ENCODE measurements at places on chromosomes 2 and 18.

GRCh38 chr2:207274530-207275189 lies 108.9 kb upstream of the KLF7 start:
- peak; percentile 72 for DNase-seq

GRCh38 chr2:1979569-1979968 lies 235.3 kb upstream of the PXDN start:
- DNase-seq: no peak

DNA sequence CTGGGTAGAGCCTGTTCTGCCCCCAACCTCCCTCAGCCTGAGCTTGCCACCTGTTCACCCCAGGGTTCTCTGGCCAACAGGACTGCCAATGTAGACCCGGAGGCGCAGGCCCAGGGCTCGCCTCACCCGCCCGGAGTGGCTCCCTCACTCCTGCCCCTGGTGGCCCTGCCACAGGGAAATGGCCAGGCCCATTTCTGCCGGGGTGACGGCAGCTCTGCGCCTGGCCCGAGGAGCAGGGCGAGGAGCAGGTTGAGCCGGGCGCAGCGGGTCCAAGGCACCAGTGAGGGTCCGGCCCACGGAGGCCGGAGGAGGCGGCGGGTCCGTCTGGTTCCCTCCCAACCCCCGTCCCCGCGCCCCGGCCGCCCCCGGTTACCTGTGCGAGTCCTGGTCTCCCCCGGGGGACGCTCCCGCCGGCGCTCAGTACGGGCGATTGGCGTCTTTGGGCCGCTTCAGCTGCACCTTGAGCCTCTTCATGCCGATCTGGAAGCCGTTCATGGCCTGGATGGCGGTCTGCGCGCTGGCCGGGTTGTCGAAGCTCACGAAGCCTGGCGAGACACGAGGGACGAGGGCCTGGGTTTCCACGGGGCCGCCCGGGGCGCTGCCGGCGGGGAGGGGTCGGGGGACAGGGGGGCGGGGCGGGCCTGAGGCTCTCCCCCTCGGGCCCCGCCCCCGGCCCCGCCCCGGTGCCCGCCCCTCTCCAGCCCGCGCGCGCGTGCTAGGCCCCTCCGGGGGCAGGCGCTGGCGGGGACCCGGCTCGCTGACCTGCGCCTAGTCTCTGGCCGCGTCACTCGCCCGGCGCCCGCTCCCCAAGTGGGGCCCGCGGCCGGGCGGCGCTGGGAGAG lies 312.0 kb downstream of the CELF4 start:
- peak; percentile 2 for DNase-seq

DNA sequence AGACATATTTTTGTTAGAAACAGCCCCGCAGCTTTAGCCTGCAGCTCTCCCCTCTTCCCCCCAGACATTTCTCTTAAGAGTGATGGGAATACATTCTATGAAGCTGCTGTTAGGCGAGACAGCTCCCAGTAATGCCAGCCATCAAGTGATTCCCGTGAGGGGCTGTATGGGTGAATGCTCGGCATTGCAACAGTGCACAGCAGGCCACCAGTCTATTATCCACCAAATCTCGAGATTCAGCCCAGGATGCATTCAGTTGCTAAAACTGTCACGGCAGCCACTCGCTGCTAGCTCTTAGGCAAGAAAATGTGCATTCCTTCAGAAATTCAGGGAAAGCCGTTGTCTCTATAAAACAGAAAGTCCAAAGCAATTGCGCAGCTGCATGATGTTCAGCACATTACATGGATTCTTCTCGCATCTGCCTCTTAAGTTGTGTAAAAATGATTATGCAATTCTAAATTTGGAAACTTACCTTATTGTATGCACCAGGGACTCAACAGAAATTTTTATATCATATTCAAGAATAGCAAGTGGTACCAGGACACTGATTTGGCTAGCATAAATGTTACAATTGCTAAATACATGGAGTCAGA lies 211.3 kb upstream of the ARL4C start:
- no peak for DNase-seq

- DNase-seq: no peak
Observed at GRCh38 chr2:164103271-164103670, 367.5 kb upstream of the FIGN start.

- DNase-seq: no peak
Observed at GRCh38 chr2:136154384-136154783, 36.4 kb upstream of the CXCR4 start.

DNA sequence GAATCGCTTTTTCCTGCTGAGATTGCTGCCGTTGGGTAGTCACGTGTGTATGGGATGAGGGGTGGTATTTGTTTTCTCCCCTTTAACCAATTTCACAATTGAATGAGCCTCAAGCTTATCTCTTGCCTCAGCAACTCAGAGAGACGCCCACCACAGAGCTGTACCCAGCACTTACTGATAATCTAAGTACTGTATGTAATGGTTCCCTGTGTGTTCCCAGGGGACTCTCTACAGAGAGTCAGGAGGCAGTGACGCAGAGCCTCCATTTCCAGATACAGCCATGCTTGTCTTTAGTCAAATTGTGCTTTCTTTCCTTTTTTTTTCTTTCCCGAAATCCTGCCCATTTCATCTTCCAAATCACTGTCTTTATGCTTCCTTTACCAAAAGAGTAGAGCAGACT lies 1102.1 kb upstream of the KLHL29 start:
- DNase-seq: no peak

DNA sequence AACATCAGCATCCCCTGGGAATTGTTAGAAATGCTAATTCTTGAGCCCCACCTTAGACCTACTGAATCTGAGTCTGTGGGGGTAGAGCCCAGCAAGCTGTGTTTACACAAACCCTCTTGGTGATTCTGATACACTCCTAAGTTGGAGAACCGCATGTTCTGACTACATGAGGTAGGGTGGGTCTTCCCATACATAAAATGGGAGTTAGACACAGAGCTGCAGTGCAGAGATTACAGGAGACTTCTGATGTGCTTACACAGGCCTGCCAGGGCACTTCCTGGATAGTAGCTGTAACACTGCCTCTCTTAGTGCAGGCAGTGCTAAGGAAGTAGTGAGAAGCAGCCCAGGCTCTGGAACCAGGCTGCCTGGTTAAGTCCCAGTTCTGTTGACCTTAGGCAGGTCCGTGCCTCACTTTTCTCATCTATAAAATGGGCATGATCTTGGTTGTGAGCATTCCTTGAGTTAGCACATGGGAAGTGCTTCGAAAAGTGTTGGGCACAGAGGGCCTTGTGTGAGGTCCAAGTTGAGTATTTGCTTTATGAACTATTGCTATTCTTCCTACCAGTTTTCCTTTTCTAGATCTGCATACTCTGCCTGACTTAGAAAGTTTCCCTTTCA lies 67.3 kb downstream of the GLI2 start:
- DNase-seq: no peak

GRCh38 chr2:214019973-214020345 lies 390.9 kb upstream of the VWC2L start:
- DNase-seq: no peak

DNA sequence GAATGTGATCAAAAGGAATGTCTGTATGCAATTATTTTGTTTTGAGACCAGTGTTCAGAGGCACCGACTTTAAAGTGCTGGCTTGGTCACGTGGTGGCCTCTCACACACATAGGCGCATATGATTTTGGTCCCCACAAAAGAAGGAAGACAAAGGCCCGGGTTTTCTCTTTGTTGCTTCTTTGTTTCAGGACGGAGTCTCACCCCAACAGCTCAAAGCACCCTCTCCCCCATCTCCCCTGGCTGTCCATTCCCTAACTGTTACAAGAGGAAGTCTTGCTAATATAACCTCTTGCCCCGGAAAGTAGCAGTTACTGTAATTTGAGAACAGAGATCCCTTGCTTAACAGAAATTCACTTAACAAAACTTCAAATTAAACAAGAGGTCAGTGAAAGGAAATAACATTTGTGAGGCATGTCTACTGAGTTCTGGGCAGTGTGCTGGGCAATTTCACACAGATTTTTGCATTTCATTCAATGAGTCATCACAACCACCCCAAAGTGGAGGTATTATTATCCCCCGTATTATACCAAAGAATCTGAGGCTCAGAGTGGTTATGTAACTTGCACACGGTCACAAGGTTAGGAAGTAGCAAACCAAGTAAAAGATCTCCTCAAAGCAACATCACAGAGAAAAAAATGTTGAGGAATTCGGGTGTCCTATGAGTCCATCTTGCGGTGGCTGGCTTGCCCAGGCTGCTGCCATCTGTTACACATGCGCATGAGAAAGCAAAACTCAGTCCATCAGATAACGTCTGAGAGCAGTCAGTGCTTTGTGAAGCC lies 75.8 kb downstream of the SDC1 start:
- DNase-seq: peak; percentile 94

DNA sequence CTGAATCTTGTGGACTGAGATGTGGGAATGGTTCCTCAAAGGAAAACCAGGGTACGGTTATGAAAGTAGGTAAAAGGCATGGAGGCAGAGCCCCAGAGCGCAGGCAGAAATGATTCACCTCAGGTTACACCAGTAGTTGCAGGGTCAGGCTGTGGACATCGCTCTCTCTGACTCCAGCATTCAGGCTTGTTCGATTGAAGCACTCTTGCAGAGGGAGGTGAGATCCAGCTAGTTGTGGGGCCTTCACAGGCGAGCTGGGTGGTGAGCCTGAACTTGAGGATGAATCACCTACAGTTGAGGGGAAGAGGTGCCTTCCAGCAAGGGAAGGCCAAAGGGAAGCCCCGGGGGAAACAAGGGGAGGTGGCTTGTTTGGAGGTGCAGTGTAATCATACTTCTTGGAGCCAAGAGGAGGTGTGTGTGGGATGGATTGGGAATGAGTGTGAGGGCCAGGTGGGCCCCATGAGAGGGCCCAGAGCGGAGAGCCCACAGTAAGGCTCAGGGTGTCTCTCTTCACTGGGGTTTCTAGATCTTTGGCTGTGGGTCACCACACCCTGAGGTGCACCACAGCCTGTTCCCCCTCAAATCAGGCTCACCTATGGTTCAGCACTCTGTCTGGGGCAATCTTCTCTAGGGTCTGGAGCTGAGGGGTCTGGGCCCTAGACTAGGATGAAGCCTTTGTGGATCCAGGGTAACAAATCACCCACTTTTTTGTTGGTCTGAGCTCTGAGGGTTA lies 48.5 kb upstream of the MCFD2 start:
- DNase-seq: no peak

DNA sequence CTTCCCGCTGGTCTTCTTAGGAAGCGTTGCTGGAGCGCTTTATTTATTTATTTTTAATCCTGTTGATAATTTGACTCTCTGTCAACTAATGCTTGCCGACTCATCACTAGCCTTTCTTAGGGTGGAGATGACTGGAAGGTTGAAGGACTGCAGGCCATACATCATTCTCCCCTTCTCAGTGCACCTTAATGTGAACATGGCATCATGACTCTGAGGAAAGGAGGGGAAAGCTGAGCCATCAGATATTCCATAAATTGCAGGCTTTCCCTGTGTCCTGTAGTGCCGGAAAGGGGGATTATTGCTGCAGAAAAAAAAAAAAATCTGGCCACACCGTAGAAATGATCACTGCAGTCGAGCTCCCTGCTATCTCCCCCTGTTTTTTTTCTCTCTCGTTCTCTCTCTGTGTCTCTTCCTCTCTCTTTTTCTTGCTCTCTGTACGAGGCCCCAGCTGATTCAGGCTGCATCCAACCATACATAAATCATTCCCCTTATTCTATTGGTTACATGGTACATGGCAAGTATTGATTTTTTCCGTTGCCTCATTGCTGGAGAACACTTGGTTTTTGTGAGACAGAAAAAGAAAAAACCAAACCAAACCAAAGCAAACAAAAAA lies 125.8 kb upstream of the EFEMP1 start:
- DNase-seq: no peak
